Keratinocyte (primary cell): ENCODE measurements at places on chromosomes 3 and 15. TPM values are rescaled to one million over a fixed set of nuclear protein-coding genes. Genes with fewer than 3 reads are reported as not detected.

- no peak for DNase-seq
Observed at GRCh38 chr15:93801206-93801605, 430.2 kb upstream of the MCTP2 start.

DNA sequence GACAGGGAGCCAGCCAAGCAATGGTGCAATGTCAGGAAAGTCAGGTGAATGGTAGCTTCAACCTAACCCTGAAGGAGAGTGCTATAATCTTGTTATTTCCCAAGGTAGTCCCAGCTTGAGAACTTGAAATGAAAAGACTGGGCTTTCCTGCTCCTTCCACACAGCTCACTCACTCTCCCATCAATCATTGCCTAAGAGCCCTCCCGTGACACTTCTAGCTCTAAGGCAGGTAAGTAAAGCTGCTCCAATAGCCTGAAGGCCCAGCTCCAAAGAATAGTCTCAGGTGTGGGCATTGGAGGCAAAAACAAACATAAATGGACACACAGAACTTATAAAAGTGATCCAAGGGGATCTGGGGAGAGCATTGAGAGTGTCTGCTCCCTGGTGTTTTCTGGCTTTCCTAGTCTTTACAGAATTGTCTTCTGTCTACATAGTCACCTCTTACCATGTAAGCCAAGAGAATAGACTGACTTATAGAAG is 63.1 kb upstream of the TBC1D5 start:
- no peak for DNase-seq

DNA sequence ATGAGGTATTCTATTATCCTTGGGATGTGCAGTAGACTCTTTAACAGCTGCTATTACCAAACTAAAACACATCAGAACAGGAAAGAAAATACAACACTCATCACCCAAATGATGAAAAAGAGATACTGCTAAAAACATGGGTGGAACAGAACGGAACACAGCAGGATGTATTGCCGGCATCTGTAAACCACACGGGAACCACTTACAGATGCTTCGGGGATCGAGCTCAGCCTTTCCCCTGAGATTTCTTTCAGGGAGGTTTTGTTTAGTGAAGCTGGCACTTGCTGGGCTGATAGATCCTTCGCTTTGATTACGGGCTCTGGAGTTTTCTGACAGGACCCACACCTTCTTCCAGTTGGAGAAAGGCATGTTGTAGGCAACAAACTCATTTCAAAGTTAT is 182.3 kb upstream of the FAM3D start:
- no peak for DNase-seq

KLHL40 gene
- not detected in 3 replicates for polyA plus RNA-seq

- DNase-seq: no peak
Observed at GRCh38 chr3:62237286-62237948, 135.9 kb downstream of the FEZF2 start.

DNA sequence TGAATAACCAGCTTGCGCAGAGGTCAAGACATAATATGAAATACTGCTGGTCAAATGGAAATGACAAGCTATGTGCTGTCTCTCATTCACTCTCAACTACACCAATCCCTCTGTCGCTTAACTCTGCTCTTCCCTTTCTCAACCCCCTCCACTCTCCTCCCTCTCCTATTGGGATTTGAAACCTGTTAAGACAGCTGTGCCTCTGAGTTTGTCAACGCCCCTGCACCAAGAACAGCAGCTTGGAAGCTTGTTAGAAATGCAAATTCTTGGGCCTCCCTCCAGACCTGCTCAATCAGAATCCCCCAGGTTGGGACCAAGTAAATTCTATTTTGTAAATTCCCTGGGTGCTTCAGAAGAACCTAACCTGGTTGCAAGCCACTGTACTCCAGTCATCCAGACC is 149.7 kb upstream of the ATP2B2 start:
- DNase-seq: no peak

DENND6A gene
- polyA plus RNA-seq: 13.8 to 22.8 TPM (median 21.6 TPM) in 3 replicates

DNA sequence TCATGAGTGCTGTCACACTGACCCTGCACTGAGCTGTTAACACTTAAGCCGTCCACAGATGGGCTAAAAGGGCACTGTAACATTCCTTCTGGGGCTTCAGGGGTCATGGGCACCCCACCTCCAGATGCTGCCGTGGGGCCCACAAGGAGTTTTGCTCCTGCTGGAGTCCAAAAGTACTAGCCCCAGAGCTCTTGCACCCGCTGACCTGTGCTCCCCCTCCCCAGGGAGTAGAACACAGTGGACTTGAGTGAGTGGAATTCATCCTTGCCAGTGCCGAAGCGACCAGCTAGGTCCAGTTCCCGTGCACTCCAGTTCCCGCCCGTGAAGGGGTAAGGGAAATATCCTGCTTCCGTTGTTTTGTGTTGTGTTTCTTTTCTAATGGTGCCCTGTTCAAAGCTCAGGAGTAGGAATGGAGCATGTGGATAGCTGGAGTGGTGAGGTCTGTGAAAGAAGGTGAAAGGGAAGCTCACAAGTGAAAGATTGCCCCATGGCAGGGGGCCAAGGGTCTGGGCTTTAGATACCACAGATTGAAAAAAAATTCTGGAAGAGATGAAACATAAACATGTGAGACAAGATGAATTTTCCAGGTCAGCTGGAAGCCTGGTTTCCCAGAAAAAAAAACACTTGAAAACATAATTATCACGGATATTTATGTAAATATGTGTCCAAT is 36.6 kb downstream of the SLCO2A1 start:
- DNase-seq: no peak

SLC2A2 gene
- polyA plus RNA-seq: not detected in 3 replicates

GRCh38 chr3:55894605-55895004 is 407.5 kb upstream of the WNT5A start:
- no peak for DNase-seq

DNA sequence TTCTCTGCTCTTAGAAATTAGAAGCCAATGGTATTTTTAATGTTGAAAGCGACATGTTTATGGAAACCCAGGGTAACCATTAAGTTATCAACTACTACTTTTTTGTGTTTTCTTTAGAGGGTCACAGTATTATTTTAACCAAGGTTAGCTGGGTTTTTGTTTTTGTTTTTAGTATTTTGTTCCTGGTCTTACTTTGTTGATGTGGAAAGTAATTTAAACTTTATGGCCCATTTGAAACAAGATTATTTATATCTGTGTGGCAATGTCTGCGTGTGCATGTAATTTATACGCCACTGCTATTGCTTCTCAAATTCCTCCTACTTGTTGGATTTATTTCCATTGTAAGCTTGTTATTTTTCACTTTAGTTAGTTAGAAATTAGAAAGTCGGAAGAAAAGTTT is 722.1 kb upstream of the NR2F2 start:
- no peak for DNase-seq

DNA sequence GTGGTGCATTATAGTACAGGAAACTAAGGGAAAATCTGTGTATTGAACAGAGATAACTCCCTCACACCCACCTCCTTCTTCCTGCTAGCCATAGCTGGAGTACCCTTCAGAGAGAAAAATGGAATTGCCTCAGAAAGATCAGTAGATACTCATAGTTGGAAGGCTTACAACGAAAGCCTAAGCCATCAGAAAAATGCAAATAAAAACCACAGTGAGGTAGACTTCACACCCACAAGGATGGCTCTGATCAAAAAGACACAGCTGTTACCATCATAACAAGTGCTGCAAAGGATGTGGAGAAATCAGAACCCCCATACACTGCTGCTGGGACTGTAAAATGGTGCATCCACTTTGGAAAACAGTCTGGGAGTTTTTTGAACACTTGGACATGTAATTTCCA is 7.4 kb upstream of the DLG1 start:
- DNase-seq: no peak

DNA sequence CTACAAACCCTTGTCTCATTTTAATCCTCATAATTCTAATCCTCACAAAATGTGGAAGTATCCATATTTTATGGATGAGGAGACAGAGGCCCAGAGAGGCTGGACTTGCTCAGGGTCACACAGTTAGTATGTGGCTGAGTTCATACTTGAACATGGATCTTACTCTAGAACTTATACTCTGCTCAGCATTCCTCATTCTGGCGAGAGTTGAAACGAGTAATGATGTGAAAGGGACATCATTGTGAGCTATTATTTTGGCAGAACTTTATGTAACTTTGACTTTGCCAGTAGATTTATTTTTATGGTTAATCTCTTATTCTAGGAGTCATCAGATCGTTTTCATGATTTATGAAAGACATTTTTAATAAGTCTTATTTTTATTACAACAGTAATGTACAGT is 17.5 kb downstream of the AKAP13 start:
- no peak for DNase-seq

GRCh38 chr15:58224068-58224467 is 85.9 kb downstream of the AQP9 start:
- DNase-seq: no peak

METTL6 gene
- polyA plus RNA-seq: 12.6 to 17.2 TPM (median 16.3 TPM) in 3 replicates

- DNase-seq: no peak
Observed at GRCh38 chr3:33145901-33146580, 32.2 kb downstream of the CRTAP start.

- DNase-seq: no peak
Observed at GRCh38 chr15:74889390-74889882, 406 bp upstream of the MPI start.

DNA sequence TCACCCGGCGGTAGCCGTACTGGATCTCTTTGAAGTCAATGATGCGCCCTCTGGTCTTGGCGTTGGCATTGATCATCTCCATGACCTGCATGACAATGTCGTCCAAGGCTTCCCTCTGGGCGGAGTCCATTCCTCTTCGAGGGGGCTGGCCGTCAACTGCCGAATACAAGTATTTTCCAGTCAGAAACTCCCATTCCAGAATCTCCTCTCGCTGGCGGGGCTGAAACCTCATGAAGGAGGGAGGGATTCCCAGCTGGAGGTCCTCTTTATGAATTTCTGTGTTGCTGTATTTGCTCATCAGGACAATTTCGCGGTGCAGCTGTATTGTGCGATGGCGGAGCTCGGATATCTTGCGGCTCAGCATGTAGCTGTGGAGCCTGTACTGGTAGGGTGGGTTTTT is 73.4 kb downstream of the CHSY1 start:
- no peak for DNase-seq

- no peak for DNase-seq
Observed at GRCh38 chr3:83248454-83248853, 1487.0 kb upstream of the GBE1 start.

AKAP13 gene
- polyA plus RNA-seq: 8.4 to 17.0 TPM (median 16.7 TPM) in 3 replicates

DNA sequence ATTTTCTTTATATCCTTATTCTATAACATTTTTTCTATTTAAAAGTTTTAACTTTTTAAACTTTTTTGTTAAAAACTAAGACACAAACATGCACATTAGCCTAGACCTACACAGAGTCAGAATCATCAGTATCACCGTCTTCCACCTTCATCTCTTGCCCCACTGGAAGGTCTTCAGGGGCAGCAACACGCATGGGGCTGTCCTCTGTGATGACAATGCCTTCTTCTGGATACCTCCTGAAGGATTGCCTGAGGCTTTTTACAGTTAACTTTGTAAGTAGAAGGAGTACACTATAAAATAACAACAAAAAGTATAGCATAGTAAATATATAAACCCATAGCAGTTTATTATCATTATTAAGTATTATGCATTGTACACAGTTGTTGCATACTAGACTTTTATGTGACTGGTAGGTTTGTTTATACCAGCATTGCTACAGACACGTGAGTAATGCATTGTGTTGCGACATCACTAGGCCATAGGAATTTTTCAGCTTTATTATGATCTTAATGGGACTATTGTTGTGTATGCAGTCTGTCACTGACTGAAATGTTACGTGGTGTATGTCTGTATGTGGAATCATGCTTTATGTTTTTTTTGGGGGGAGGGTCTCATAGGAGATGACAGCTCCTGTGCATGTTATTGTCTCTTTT is 18.2 kb downstream of the ATP1B3 start:
- no peak for DNase-seq

RTP1 gene
- polyA plus RNA-seq: not detected in 3 replicates

DNA sequence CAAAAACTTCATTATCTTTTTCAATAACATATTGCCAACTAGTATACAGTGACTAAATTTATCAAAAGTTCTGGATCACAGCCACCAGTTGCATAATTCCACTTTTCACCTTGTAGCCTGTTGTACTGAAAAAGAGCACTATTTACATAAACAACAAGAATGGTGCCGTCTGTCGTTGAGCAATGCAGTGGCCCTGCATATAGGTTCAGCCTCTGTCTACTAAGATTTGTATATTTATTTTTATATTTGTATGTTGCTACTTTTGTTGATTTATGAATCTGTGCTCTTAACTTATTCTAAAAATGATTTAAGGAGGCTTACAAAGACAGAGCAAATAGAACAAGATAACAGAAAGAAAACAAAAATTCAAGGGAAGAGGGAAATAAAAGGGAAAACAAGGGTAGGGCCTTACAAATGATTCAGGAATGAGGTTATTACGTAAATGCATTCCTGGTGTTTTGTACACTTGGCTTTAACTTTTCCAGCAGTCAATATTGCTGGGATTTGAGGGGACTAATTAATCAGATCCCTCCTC is 257.6 kb upstream of the STT3B start:
- no peak for DNase-seq
